ENCODE measurements at places on chromosomes 2 and 18.

DNA sequence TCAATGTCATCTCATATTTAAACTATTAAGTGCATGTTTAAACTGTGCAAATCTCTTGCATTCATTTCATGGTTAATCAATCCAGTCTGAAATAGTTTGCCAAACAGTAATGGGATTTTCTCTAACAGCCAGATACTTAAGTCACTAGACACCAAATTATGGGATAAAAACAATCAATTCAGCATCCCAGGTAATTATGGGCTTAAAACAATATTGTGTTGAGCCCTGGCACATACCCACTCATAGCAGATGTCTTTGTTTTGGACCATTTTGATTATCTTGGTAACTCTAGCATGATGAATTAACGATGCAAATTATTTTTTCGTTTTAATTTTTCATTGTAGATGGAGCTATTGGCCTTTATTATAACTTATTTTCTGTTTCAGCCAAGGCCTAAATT, 118.5 kb upstream of the CD302 start:
- no peak for DNase-seq

GRCh38 chr2:206423147-206423546, 20.2 kb upstream of the ADAM23 start:
- DNase-seq, result no peak

GRCh38 chr2:15634846-15635490, 43.3 kb downstream of the DDX1 start:
- no peak for DNase-seq

DNA sequence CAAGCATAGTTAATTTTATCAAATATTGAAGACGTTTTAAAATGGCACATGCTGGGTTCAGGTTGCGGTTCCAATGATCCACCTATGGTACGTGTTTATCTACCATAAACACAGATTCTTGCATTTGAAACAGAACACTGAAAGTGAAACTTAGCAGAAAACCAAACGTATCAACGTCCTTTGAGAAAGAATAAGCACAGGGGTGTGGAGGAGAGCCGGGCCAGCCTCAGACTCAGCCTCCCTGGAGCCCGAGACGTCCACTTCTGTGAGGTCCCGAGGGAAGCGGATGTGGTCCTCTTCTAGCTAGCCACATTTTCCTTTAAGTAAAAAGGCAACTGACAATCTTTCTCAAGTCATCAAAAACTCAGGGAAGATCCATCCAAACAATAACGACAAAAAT, 195.9 kb downstream of the RTP5 start:
- no peak for DNase-seq

- DNase-seq, result no peak
Measured at GRCh38 chr2:25700221-25700660, 26.9 kb upstream of the DTNB start.

DNA sequence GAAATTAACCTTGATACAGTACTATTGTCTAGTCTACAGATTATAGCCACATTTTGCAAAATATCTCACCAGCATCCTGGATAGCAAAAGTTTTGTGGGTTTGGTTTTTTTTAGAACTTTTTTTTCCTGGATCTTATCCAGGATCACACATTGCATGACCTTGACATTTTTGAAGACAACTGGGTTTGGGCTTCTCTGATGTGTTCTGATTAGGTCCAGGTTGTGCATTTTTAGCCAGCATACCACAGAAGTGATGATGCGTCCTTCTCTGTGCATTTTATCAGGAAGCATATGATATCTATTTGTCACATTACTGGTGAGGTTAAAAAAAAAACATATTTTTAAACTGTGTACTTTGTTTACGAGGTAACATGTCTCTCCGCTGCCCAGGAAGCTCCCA, 221.0 kb upstream of the OSR1 start:
- DNase-seq, result no peak

GRCh38 chr2:190361572-190361971, 18.2 kb downstream of the INPP1 start:
- no peak for DNase-seq

DNA sequence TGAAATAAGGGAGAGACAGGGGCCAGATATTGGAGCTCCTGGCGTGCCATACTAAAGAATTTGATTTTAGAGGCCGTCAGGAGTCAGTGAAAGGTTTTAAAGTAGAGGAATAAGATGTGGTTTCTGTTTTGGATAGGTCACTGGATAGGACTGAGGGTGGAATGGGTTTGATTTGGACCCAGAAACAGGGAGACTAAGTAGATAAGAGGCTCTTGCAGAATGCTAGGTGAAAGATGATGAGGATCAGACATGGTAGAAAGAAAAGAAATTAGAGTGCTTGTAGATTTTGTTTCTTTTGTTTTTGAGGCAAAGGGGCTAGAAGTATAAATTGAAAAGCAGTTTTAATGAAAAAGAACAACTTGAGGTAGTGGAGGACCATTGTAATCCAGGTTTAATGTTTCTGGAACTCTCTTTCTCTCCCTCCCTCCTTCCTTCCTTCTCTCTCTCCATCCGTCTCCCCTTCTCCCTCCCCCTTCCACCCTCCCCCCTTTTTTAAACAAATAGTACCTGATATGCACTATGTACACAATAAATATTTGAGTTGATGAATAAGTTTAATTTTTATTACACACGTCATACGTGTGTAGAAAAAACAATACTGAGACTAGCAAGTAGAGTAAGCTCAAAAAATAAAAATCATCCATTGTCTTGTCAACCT, 1.9 kb downstream of the NDUFV2 start:
- DNase-seq, result no peak

DNA sequence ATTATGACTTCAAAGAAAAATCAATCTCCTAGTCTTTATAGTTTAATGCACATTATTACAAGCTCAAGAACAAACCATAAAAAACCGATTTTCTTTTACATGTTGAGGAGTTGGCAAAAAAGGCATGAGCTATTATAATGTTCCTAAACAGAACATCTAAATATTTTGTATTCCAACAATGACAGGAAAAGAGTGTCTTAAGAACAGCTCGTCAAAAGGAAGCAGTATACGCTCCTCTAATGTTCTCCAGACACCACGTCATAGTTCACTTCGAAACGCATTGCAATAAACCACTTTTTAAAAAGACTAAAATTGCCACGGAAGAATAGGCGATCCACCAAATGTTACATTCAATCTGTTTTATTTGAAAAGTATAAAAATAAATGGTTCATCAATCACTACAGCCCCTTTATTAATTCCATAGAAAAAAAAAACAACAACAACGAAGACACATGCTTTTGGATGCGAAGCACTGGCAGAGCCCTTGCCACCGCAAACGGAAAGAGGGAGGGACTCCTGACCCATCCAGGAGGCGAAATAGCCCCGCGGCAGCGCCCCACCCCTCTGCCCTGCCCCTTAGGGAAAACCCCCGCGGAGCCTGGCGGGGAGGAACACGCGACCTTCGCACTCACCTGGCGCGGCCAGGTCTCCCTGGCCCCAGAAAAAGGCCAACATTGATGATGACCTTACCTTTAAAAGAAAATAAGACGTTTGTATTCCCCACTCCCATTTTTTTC, 45.8 kb downstream of the MBP start:
- peak; percentile 71 for DNase-seq

- DNase-seq, result no peak
Measured at GRCh38 chr2:11140492-11140891, 14.8 kb upstream of the SLC66A3 start.

GRCh38 chr2:26786207-26787028, 562 bp downstream of the CENPA start:
- DNase-seq, result no peak
